ENCODE measurements at places on chromosomes 4 and X.
A peak's percentile ranks its signal among the peaks of the same experiment; 100 is the strongest.

DNA sequence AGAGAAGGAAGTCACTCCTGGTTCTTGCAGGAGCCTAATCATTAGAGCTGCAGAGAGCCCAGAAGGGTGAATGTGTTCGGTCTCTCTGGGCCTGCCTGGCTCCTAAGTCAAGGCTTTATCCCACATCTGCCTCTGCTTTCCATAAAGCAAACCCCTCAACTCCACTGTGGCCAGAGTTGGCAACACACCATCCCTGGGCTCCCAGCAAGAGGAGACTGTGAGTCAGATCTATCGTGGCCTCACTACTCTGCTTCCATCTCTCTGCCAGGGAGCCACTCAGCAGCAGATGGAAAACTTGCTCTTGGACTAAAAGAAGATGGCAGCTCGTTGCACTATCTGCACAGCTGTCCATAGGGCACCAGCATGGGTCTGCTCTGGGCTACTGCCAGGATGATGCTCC, 348.2 kb downstream of the FBXW7 start:
- H3K27me3 ChIP-seq, result peaks cover 4% of the 10 kb centered on the region
- peaks cover 6% of the 10 kb centered on the region for H3K36me3 ChIP-seq
- no peak overlapping the region for H3K27ac ChIP-seq

DNA sequence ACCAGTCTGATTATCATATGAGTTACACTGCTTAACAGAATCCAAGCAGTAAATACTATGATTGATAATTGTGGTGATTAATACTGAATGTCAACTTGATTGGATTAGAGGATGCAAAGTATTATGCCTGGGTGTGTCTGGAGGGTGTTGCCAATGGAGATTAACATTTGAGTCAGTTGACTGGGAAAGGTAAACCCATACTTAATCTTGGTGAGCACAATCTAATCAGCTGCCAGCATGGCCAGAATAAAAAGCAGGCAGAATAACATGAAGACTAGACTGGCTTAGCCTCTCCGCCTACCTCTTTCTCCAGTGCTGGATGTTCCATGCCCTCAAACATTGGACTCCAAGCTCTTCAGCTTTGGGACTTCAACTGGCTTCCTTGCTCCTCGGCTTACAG, 961.3 kb downstream of the ADGRL3 start:
- no peak overlapping the region for H3K27ac ChIP-seq
- H3K4me1 ChIP-seq, result no peaks in the 10 kb centered on the region
- H3K4me3 ChIP-seq, result no peak overlapping the region
- peaks cover 5% of the 10 kb centered on the region for H3K27me3 ChIP-seq
- DNase-seq, result no peak

DNA sequence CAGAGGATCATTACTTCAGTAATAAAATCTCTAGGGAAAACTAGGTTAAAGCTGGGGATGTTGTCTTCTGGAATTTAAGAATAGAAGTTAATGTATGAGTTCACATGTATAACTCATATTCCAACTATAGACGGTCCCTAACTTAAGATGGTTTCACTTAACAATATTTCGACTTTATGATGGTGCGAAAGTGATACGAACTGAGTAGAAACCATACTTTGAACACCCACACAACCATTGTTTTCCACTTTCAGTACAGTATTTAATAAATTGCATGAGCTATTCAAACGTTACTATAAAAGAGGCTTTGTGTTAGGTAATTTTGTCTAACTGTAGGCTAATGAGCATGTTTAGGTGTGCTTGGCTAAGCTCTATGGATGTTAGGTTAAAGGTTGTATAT, 38.7 kb downstream of the CCSER1 start:
- no peak for DNase-seq
- no peaks in the 10 kb centered on the region for H3K4me1 ChIP-seq
- no peak overlapping the region for H3K27ac ChIP-seq
- H3K4me3 ChIP-seq, result no peak overlapping the region

GRCh38 chr4:7618361-7618760, 183.6 kb upstream of the PSAPL1 start:
- peaks cover 22% of the 10 kb centered on the region for H3K4me1 ChIP-seq
- H3K27me3 ChIP-seq, result peaks cover 10% of the 10 kb centered on the region
- no peaks in the 10 kb centered on the region for H3K36me3 ChIP-seq

- no peaks in the 10 kb centered on the region for H3K27me3 ChIP-seq
- H3K27ac ChIP-seq, result no peak overlapping the region
- DNase-seq, result no peak
- H3K4me1 ChIP-seq, result peaks cover 66% of the 10 kb centered on the region
- no peak overlapping the region for H3K4me3 ChIP-seq
These were observed 61.3 kb downstream of the CLNK start for GRCh38 chr4:10623241-10623640.

DNA sequence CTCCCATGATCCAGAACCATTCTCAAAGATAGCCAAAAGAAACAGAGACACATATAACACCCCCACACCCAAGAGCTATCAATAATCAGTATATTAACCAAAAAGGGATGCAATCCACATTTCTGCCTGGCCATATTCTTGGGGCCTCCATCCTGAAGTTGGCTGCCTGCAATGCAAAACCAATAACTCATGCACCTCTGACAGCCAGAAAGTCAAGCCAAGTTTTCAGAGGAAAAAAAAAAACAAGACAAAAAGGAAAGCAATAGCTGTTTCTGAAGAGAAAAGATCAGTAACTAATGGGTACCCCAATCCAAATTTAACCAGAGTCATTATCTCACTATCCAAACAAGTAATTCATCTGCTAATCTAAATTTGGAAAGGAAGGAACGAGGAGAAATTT, 7.3 kb upstream of the PRDM5 start:
- H3K36me3 ChIP-seq, result peaks cover 5% of the 10 kb centered on the region
- H3K4me3 ChIP-seq, result no peak overlapping the region
- peaks cover 7% of the 10 kb centered on the region for H3K27me3 ChIP-seq
- no peaks in the 10 kb centered on the region for H3K4me1 ChIP-seq
- no peak for DNase-seq

DNA sequence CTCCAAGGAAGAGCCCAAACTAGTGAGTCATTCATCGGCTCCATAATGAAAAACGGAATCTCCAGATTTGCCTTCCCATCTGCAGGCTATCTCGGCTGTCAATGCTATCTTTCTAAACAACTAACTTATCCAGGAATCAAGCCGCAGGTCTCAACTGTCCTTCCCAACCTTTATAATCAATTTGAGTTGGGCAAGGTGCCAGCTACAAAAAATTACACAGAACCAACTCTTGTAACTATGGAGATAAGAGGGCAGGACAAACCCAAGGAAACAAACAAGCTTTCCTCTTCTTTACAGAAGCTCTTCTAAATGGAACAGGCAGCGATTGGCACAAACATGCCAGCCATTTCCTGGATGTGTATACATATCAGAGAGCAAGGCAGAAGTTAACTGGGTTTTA, 61.2 kb upstream of the RAI2 start:
- no peak for DNase-seq
- H3K27me3 ChIP-seq, result peaks cover 4% of the 10 kb centered on the region
- H3K4me1 ChIP-seq, result peaks cover 17% of the 10 kb centered on the region
- H3K36me3 ChIP-seq, result no peaks in the 10 kb centered on the region
- no peak overlapping the region for H3K4me3 ChIP-seq
- peak overlapping the region; percentile 19 for H3K27ac ChIP-seq

- H3K36me3 ChIP-seq, result peaks cover 5% of the 10 kb centered on the region
- peaks cover 22% of the 10 kb centered on the region for H3K4me1 ChIP-seq
- H3K4me3 ChIP-seq, result no peak overlapping the region
- peaks cover 25% of the 10 kb centered on the region for H3K27me3 ChIP-seq
These were observed 91.9 kb downstream of the FAM53A start for GRCh38 chr4:1592068-1592708.

DNA sequence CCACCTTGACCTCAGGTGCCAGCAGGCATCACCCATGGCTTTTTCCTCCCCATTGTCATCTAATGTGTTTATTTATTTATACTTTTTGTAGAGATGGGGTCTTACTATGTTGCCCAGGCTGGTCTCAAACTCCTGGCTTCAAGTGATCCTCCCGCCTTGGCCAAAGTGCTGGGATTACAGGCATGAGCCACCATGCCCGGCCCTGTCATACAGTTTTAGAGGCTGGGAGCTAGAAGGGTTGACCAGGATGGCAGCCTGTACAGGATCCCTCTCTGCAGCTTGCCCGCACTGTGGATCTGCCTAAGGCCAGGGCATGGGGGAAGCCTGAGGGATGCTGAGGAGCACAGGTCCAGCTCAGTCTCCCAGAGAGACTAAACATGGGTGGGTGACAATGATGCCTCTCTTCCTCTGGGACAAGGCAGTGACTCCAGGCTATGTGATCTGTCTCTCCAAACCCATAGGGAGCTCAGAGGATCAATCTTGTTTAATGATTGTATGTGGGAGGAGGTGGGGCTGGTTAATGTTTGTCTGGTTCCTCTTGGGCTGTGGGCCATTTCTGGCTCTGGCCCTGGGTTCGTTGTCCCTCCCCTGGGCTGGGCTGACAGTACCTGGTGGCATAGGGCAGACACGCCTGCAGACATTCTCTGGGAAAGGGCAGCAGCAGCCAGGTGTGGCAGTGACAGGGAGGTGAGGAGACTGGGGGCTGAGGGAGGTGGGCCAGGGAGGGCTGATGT, 8.3 kb upstream of the GJB1 start:
- peaks cover 31% of the 10 kb centered on the region for H3K4me1 ChIP-seq
- no peaks in the 10 kb centered on the region for H3K36me3 ChIP-seq
- H3K27me3 ChIP-seq, result no peaks in the 10 kb centered on the region
- H3K4me3 ChIP-seq, result no peak overlapping the region
- H3K27ac ChIP-seq, result no peak overlapping the region
- DNase-seq, result no peak

DNA sequence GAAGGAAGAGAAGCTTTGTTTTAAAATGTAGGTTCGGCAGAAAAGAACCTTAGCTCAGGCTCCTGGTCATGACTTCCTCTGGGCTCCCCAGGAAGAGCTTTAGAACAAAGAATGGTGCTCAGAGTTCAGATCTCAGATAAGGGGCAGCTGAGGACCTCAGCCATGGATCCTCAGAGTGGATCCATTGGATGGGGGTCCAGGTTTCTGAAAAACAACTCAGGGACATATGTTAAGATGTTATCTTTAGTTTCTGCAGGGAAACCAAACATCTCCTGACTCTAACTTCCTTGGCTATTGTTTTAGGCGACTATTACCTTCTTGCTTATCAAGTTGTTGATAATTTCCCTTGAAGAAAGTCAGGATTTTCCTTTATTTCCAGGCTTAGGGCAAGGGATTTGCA, 5.4 kb downstream of the EVC start:
- no peak overlapping the region for H3K27ac ChIP-seq
- peaks cover 30% of the 10 kb centered on the region for H3K4me1 ChIP-seq
- no peak overlapping the region for H3K4me3 ChIP-seq

DNA sequence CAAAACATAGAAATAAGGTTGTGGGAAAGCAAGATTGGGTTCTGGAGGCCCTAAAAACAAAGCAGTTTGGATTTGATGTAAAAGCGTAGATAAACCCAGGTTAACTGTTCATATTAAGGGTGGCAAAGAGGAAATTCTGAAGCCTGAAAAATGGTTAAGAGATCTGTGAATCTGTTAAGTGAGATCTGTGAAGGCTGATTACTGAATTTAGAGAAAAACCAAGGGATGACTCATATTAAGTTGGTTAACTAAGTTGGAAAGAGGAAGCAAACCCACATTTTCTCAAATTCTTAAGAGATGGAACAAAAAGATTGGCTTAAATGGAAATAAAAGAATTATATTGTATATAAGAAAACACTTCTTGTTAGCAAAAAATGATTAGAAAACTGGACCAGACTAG, 22.8 kb downstream of the GPAT3 start:
- no peak for DNase-seq
- H3K27ac ChIP-seq, result no peak overlapping the region
- H3K4me1 ChIP-seq, result peaks cover 20% of the 10 kb centered on the region
- H3K4me3 ChIP-seq, result no peak overlapping the region
- H3K36me3 ChIP-seq, result no peaks in the 10 kb centered on the region

Measured in nephron progenitor cell (in vitro differentiated cells).